Vagina (tissue), 2 donors: ENCODE measurements at places on chromosomes 12 and 14. TPM values are rescaled to one million over a fixed set of nuclear protein-coding genes. Genes with fewer than 3 reads are reported as not detected.
A peak's percentile ranks its signal among the peaks of the same experiment; 100 is the strongest.

- no peaks in the 10 kb centered on the region for H3K36me3 ChIP-seq
- DNase-seq = peak; percentile 28
- H3K4me1 ChIP-seq = peaks cover 14% of the 10 kb centered on the region
- no peak overlapping the region for H3K27ac ChIP-seq
Observed at GRCh38 chr14:94540031-94540794, 21.0 kb upstream of the SERPINA4 start.

DNA sequence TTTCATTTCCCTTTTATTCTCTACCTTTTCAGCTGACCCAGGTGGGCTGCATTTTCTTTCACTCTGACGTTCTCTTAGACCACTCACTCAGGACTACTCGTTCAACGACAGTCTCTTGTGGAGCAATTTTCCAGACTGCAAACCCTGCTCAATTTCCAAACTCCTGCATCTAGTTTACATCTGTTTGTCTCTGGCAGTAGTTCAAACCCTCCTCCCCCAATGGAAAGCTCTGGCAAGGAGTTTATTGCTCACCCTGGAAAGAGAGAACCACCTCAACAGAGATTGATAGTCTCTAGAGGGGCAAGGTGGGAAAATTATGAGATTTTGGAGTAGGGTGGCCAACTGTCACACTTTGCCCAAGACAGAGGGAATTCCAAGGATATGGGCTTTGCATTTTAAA lies 130.2 kb downstream of the TSHR start:
- no peak for DNase-seq
- H3K4me3 ChIP-seq = no peak overlapping the region
- H3K36me3 ChIP-seq = no peaks in the 10 kb centered on the region
- H3K27ac ChIP-seq = no peak overlapping the region
- no peaks in the 10 kb centered on the region for H3K4me1 ChIP-seq
- H3K27me3 ChIP-seq = no peaks in the 10 kb centered on the region

DNA sequence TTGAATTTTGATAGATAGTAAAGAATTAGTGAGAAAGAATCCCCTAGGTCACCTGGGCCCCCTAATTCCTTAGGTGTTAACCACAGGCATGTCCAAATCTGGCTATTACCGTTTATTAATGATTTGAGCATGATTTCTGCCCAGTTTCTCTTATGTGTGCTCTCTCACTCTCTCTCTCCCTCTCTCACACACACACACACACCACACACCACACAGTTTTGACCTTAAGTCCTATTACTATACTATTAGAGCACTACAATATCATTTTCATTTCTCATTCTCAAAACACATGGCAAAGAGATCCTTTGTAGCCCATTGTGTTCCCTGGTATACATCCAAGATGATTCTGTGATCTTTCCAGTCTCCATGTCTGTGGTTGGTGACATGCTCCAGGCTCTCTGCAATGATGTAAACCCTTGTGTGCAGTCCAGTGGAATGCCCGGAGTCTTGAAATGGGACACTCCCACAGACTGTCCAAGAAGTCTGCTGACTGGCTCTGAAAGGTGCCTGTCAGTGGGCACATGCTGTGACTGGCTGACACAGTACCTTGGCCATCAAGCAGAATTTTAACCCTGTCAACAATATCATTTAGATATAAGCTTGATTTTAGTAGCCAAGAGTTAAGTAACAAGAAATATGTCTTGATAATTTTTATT lies 96.2 kb downstream of the FIGNL2 start:
- no peak for DNase-seq
- no peaks in the 10 kb centered on the region for H3K36me3 ChIP-seq
- no peaks in the 10 kb centered on the region for H3K27me3 ChIP-seq
- H3K4me1 ChIP-seq = no peaks in the 10 kb centered on the region
- no peak overlapping the region for H3K27ac ChIP-seq
- no peak overlapping the region for H3K4me3 ChIP-seq

DNA sequence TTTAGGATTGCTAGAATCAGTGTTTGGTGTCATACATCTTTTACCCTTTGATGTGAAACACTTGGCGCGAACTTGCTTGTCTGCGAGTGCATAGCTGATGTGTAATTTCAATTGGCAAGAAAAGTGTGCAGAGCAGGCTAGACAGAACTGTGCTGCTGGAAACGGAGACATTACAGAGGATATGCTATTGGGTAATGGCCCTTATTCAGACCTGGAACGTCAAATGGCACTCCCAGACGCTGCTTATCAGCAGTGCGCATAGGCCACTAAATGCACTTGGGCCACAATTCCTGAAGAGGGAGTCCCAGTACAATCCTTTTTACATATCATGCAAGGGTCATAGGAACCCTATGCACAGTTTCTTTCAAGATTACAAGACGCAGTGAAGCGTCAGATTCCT lies 15.7 kb upstream of the SLC10A1 start:
- H3K27ac ChIP-seq = no peak overlapping the region
- no peak overlapping the region for H3K4me3 ChIP-seq
- no peaks in the 10 kb centered on the region for H3K4me1 ChIP-seq
- no peaks in the 10 kb centered on the region for H3K36me3 ChIP-seq

DNA sequence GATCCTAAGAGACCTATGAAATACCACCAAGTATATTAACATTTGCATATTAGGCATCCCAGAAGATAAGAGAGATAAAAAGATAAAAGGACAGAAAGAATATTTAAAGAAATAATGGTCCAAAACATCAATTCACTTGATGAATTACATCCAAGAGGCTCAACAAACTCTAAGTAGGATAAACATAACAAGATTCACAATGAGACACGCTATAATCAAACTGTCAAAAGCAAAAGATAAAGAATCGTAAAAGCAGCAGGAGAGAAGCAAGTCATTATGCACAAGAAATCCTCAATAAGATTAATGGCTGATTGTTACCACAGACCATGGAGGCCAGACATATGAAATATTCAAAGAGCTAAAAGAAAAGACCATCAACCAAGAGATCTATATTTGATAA lies 79.6 kb downstream of the PLCZ1 start:
- H3K36me3 ChIP-seq = no peaks in the 10 kb centered on the region
- no peak overlapping the region for H3K27ac ChIP-seq
- no peaks in the 10 kb centered on the region for H3K4me1 ChIP-seq
- no peaks in the 10 kb centered on the region for H3K27me3 ChIP-seq
- no peak for DNase-seq

DNA sequence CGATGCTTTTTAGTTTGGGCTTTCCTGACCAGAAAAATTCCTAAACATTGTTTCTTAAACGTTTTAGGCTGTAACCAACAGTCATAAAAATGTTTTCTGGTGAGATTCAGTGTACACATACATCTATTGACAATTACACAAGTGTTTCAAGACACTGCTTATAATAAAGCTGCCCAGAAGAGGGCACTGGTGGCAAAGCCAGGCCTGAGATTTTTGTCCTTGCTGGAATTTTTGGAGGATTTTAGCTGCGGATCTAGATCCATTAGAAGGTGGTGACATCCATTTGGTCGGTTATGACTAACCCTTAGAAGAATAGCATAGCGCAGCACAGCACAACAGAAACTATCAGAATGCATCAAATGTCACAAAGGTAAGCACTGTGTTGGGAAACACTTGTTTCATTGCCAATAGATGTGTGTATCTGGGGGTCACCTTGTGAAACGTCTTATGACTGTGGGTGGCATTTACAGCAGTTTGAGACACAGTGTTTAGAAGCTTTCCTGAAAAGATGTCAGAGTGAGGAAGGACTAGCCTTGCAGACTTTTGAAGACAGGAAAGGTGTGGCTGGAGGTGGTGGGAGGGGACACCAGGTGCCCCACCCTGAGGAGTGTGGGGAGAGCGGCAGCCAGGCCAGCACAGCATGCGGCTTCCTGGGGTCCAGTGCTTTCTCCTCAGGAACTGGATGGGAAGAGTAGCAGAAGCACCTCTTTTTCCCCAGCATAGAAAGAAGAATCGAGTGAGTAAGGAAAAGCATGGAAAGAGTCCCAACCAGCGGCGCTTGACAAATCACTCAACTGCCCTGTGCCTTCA lies 54.7 kb upstream of the FKBP4 start:
- no peak for DNase-seq
- no peaks in the 10 kb centered on the region for H3K27me3 ChIP-seq
- H3K27ac ChIP-seq = no peak overlapping the region
- H3K4me1 ChIP-seq = no peaks in the 10 kb centered on the region

- H3K27ac ChIP-seq = no peak overlapping the region
- H3K4me1 ChIP-seq = no peaks in the 10 kb centered on the region
- no peaks in the 10 kb centered on the region for H3K27me3 ChIP-seq
- no peak for DNase-seq
- no peak overlapping the region for H3K4me3 ChIP-seq
Observed at GRCh38 chr12:16719713-16720416, 113.9 kb upstream of the LMO3 start.

DNA sequence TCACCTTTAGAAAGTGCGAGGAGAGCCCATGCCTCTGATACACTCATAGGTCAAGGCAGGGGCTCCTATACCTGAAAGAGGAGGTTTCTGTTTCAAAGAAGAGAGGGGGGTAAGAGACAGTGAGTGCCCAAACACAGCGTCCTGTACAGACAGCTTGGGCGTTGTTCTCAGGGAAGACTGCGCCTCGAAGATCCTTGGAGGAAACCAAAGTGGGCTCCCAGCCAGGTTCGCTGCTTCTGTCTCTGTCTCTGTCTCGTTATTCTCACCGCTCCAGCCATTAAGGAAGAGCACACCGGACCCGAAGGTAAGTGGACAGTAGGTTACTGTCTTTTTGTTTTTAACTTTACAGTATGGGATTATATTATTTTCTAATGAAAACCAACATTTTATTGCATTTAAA lies 5.8 kb upstream of the IFI27 start:
- H3K4me1 ChIP-seq = peaks cover 6% of the 10 kb centered on the region
- H3K27me3 ChIP-seq = no peaks in the 10 kb centered on the region
- H3K36me3 ChIP-seq = no peaks in the 10 kb centered on the region
- H3K27ac ChIP-seq = no peak overlapping the region

GRCh38 chr12:1666685-1667162 lies 24.1 kb upstream of the ADIPOR2 start:
- no peaks in the 10 kb centered on the region for H3K27me3 ChIP-seq
- no peaks in the 10 kb centered on the region for H3K4me1 ChIP-seq
- H3K36me3 ChIP-seq = no peaks in the 10 kb centered on the region
- H3K4me3 ChIP-seq = no peak overlapping the region

DNA sequence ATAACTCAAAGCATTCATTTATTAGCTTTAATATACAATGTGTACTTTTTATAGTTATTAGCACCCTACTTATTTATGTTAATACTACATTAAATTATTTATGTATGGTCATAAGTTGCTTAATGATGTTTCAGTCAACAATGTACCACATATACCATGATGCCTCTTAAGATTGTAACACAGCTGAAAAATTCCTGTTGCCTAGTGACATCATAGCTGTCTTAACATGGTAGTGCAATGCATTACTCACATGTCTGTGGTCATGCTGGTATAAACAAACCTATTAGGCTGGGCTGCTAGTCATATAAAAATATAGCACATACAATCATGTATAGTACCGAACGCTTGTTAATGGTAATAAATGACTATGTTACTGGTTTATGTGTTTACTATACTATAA lies 120.4 kb downstream of the ANO6 start:
- peaks cover 14% of the 10 kb centered on the region for H3K4me1 ChIP-seq
- H3K27me3 ChIP-seq = no peaks in the 10 kb centered on the region
- no peak for DNase-seq
- peaks cover 6% of the 10 kb centered on the region for H3K36me3 ChIP-seq

DNA sequence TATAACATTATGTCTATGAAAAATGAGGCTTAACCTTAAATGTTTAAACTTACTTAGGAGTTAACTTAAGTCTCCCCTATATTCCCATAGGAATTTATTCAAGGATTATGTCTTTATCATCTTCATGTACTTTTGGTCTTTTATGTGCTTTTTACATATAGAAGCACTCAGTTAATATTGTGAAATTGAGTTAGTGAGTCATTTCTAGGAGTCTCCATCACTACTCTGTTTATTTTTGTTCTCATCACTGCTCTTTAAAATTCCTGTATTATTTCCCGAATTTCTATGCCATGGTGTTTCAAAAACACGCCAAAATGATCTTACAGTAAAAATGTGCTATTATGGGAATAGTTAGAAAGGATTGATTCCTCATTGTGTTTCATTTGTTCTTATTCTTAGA lies 31.6 kb downstream of the TBC1D15 start:
- no peaks in the 10 kb centered on the region for H3K4me1 ChIP-seq
- no peaks in the 10 kb centered on the region for H3K36me3 ChIP-seq
- no peaks in the 10 kb centered on the region for H3K27me3 ChIP-seq
- H3K27ac ChIP-seq = no peak overlapping the region

GRCh38 chr12:75782069-75782581 lies 249.5 kb downstream of the PHLDA1 start:
- H3K27me3 ChIP-seq = no peaks in the 10 kb centered on the region
- no peaks in the 10 kb centered on the region for H3K4me1 ChIP-seq
- H3K27ac ChIP-seq = no peak overlapping the region
- no peak for DNase-seq

GRCh38 chr12:47033789-47034555 lies 45.4 kb upstream of the PCED1B start:
- peaks cover 6% of the 10 kb centered on the region for H3K4me1 ChIP-seq
- no peak overlapping the region for H3K4me3 ChIP-seq
- H3K27ac ChIP-seq = no peak overlapping the region
- no peaks in the 10 kb centered on the region for H3K36me3 ChIP-seq

DNA sequence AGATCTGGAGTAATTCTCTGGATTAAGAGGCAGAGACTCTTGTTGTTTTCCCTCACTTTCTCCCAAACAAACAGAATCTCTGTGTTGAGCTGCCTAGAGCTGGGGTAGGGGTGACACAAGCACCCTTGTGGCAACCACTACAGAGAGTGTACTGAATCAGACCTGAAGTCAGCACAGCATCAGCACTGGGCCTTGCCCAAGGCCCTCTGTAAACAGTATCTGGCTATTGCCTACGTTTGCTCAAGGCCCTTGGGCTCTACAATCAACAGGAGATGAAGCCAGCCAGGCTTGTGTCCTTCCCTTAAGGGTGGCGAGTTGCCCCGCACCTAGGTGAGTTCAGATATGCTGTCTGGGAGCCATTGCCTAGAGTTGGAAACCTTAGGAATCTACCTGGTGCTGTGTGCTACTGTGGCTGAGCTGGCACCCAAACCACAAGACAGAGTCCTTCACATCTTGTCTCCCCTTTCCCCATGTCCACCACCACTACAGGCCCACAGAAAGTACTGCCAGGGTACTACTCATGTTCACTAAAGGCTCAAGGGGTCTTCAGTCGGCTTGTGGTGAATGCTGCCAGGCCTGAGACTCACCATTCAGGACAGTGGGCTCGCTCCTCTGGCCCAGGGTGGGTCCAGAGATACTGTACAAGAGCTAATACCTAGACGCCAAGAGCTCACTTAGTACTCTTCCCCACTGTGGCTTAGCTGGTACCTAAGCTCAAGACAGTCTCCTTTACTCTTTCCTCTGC lies 206.8 kb downstream of the SYNE2 start:
- H3K4me3 ChIP-seq = no peak overlapping the region
- DNase-seq = no peak
- no peak overlapping the region for H3K27ac ChIP-seq
- no peaks in the 10 kb centered on the region for H3K4me1 ChIP-seq
- H3K27me3 ChIP-seq = no peaks in the 10 kb centered on the region

GRCh38 chr12:103392722-103393121 lies 103.0 kb downstream of the C12orf42 start:
- H3K36me3 ChIP-seq = no peaks in the 10 kb centered on the region
- no peak overlapping the region for H3K27ac ChIP-seq
- no peak overlapping the region for H3K4me3 ChIP-seq
- H3K4me1 ChIP-seq = no peaks in the 10 kb centered on the region
- no peaks in the 10 kb centered on the region for H3K27me3 ChIP-seq

- no peaks in the 10 kb centered on the region for H3K4me1 ChIP-seq
- H3K36me3 ChIP-seq = no peaks in the 10 kb centered on the region
- no peak overlapping the region for H3K27ac ChIP-seq
- DNase-seq = no peak
- H3K27me3 ChIP-seq = no peaks in the 10 kb centered on the region
- H3K4me3 ChIP-seq = no peak overlapping the region
Observed at GRCh38 chr12:90672081-90672480, 282.9 kb downstream of the CCER1 start.

Gene KIF5A
- total RNA-seq = 4.4 TPM

Gene SPRYD3
- 27.0 TPM for total RNA-seq

Gene HOXC10
- not detected for total RNA-seq

Gene RTRAF
- 35.4 TPM for total RNA-seq

Gene EGLN3
- total RNA-seq = 10.3 TPM
